Stimulated activated naive CD4-positive, alpha-beta T cell treated with Interleukin-2 at 50 U/mL for 16 hours (primary cell): ENCODE measurements at places on chromosomes 3 and 15.

DNA sequence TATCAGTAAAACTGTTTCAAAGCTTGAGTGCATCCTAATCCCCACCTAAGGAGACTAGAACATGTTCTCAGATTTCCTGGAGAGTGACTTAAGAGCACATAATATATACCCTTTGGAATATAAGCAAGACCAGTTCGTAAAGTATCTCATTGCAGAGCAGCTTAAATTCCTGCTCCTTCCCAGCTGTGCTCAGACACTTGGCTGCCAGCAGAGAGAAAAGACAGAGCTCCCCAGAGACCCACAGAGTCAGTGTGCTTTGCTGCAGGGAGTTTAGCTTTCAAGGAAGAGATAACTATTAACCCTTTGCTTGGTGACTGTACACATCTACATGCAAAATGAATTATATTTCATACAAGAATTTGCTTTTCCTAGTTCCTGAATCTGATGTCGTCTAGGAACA is 338.1 kb upstream of the ARHGEF26 start:
- no peak for DNase-seq

GRCh38 chr15:95138604-95139270 is 907.4 kb downstream of the MCTP2 start:
- no peak for DNase-seq

- no peak for DNase-seq
These were observed 114.8 kb downstream of the IL12A start for GRCh38 chr3:160103397-160103796.

- DNase-seq, result no peak
These were observed 609.8 kb upstream of the BCHE start for GRCh38 chr3:166446986-166447385.

DNA sequence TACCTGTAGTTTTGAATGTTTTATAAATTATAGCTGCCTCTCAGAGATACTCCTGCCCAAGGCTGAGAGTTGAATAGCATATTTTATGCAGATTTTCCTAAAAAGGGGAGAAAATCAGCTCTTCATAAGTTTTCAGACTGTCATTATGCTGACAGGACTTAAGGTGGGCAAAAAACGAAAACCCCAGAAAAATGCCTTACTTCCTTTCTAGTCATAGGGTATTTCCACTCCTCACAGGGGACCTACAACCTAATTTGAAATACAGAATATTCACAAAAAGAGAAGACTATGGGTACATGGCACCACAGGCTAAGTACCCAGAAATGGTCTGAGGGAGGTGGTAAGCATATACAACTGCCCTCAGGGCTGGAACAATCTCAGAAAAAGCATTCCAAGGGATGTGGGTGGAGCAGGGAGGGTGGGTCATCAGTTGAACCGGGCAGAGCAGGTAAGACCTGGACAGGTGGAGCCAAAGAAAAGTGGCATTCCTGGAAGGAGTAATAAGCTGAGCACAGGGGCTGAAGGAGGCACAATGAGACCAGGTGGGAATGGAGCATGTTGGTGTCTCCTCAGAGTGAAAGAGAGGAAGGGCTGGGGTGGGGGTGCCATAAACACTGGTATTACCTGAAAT is 10.6 kb upstream of the OXSR1 start:
- no peak for DNase-seq

DNA sequence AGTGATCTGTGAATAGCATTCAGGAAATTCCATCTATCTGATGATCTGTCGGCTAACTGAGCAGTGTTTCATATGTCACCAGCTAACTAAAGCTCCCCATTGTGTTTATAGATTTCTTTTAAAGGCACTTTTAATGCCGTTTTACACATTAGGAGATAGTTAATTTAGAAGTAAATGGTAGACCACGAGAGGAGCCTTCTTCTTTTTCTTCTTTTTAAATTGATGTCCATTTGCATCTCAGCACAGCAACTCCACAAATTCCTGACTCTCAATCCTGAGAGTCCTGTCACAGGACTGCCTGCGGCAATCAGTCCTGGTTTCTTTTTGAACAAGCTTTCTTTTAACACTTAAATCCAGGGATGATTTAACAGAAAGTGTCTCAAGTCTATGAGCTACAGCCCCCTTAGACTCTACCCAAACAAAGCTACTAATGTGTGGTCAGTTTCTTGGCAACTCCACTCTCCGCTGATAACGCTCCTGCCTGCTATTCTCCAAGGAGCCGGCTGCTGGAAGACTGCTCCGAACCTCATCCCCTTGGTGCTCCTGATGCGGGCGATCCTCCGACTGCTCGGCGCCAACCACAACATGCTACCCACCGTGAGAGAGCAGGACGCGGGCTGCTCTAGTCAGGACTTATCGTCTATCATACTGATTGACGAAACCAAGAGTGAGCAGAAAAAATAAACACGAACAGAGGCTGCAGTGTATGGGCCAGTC is 421.4 kb downstream of the MECOM start:
- no peak for DNase-seq

- DNase-seq, result no peak
These were observed 6.7 kb downstream of the GK5 start for GRCh38 chr3:142218703-142219102.

DNA sequence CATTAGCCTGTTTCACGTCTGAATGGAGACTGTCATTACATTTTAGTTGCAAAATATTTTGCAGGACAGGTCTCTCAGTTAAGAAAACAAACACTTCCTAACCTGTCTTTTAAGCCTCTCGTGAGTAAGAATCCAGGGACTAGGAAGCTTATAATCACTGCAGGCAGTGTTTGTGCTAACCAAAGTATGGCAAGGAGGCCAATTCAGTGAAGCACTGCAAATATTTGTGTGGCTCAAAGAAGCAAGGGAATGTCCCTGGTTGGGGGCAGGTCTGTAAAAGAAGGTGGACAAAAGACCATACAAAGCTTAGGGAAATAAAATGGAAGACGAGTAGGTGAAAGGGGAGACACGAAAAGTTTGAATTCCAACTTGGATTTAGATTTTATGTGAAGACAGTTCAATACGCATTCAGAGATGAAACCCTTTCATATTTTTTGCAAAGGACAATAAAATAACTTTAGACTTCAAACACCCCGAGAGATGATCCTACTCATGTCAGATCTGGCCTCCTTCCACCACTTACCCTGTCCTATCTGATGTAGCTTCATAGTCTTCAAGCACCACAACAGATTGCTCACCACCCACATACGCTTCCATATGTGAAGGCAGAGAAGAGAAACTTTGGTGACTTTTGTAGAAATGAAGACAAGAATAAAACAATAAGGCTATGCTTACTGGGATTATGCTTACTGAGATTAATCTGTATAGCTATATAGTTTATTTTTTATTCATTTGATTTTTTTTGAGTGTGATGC is 240.9 kb downstream of the TUSC7 start:
- DNase-seq, result no peak

DNA sequence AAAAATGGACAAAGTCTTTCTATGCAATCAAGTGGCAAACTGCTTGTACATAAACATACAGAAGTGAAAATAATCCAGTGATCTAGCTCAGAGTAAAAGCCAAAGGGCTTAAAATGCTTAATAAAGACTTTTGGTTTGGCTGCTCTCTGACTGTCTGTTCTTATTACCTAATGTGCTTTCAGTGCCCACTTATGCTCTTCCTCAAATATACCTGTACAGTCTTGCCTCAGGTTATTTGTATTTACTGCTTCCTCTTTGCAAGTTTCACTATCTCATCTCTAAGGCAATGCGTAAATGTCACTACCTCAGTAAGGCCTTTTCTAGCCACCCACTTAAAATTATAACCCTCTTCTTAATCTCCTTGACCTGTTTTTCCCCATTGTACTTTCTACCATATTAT is 171.8 kb downstream of the EPHA6 start:
- no peak for DNase-seq

DNA sequence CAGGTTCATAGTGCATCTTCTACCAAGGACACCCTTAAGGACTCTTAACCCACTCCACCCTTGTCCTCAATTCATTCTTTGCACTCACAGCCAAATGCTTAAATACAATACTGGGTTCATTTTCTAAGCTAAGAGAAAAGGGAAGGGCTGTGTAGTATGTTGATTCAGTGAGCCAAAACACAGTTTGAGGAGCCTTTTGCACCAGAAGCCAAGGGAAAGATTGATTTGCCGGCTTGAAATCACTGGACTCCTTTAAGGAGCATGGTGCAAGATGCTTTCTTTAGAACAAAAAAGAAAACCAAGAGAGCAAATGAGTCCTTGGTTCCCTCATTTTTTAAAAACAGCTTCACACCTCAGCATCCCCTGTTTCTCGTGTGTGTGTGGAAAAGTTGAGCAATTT is 47.8 kb downstream of the BOC start:
- no peak for DNase-seq
